ENCODE measurements at places on chromosomes 12 and 14.

- DNase-seq, result no peak
- peaks cover 3% of the 10 kb centered on the region for H3K4me1 ChIP-seq
- H3K36me3 ChIP-seq, result no peaks in the 10 kb centered on the region
- no peaks in the 10 kb centered on the region for H3K27me3 ChIP-seq
- H3K4me3 ChIP-seq, result no peak overlapping the region
Measured at GRCh38 chr14:55707365-55707804, 127.4 kb downstream of the KTN1 start.

GRCh38 chr14:100841761-100842403, 16.0 kb downstream of the MEG3 start:
- no peaks in the 10 kb centered on the region for H3K36me3 ChIP-seq
- H3K27me3 ChIP-seq, result no peaks in the 10 kb centered on the region
- no peak for DNase-seq
- H3K4me1 ChIP-seq, result no peaks in the 10 kb centered on the region
- H3K4me3 ChIP-seq, result no peak overlapping the region

DNA sequence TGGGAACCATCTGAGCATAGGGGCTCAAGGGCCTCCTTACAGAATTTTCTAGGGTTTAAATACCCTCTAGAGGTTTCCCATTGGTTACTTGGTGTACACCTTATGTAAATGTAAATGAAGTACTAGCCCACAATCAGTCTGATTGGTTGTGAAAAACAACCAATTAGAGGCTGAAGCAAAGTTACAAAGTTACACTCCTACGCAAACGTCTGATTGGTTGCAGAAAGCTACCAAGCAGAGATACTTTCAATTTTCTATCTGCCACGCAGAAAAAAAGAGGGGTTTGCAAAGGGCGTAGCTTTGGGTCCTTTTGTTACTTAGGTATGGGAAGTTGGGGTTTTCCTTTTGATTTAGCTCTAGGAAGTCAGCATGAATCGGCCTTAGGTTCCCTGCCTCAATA, 1.8 kb upstream of the TMEM19 start:
- H3K4me3 ChIP-seq, result peak overlapping the region; percentile 48
- peak overlapping the region; percentile 92 for H3K27ac ChIP-seq
- no peak for DNase-seq
- peaks cover 7% of the 10 kb centered on the region for H3K36me3 ChIP-seq
- H3K4me1 ChIP-seq, result peaks cover 37% of the 10 kb centered on the region
- H3K27me3 ChIP-seq, result no peaks in the 10 kb centered on the region

- H3K27ac ChIP-seq, result peak overlapping the region; percentile 16
- H3K27me3 ChIP-seq, result no peaks in the 10 kb centered on the region
- H3K36me3 ChIP-seq, result no peaks in the 10 kb centered on the region
- DNase-seq, result no peak
Measured at GRCh38 chr14:75306927-75307699, 28.5 kb downstream of the FOS start.

DNA sequence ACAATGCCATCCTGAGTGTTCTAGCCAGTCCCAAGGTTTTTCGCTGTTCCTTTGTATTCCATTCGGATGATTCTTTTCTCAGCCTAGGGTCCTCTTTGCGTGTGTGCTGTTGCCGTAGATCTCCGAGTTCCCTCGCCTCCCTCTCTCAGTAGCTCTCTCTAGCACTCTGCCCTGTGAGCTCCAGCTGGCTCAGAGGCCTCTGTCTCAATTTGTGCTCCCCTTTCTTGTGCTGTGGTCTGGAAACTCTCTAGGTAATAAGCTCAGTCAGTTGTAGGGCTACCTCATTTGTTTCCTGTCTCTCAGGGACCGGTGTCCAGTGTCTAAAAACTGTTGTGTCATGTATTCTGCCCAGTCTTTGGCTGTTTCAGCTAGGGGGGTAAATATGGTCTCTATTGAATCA, 179.3 kb downstream of the PCNX1 start:
- H3K36me3 ChIP-seq, result peaks cover 84% of the 10 kb centered on the region
- DNase-seq, result no peak
- H3K4me3 ChIP-seq, result no peak overlapping the region
- no peaks in the 10 kb centered on the region for H3K27me3 ChIP-seq
- no peaks in the 10 kb centered on the region for H3K4me1 ChIP-seq

DNA sequence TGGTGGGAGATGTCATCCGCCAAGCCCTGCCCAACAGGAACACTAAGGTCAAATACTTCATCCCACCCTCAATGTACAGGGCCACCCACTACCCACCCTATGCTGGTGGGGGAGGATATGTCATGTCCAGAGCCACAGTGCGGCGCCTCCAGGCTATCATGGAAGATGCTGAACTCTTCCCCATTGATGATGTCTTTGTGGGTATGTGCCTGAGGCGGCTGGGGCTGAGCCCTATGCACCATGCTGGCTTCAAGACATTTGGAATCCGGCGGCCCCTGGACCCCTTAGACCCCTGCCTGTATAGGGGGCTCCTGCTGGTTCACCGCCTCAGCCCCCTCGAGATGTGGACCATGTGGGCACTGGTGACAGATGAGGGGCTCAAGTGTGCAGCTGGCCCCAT, 3.5 kb downstream of the B3GNT4 start:
- H3K4me1 ChIP-seq, result peaks cover 7% of the 10 kb centered on the region
- H3K36me3 ChIP-seq, result peaks cover 39% of the 10 kb centered on the region
- DNase-seq, result no peak
- H3K27me3 ChIP-seq, result peaks cover 6% of the 10 kb centered on the region
- no peak overlapping the region for H3K27ac ChIP-seq

DNA sequence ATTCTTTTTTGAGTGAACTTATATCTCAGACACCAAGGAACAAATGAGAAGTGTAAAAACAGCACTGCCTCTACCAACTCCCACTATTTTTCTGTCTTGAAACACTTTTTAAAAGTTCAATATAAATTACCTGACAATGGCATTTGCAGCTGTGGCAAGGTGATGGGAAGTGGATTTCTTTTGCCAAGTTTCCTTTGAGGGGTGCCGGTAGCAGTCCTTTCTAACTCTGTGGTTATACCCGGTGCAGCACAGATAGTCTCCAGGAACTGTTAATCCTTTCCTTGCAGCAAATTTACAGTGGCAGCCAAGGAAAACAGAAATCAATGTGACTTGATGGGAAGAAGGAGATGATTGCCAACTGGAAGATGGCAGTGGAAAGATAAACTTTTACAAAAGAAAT, 243.7 kb downstream of the BCAT1 start:
- H3K4me3 ChIP-seq, result peak overlapping the region; percentile 66
- H3K27ac ChIP-seq, result peak overlapping the region; percentile 81
- no peaks in the 10 kb centered on the region for H3K36me3 ChIP-seq
- no peaks in the 10 kb centered on the region for H3K27me3 ChIP-seq

- H3K4me3 ChIP-seq, result peak overlapping the region; percentile 88
- DNase-seq, result peak; percentile 30
- no peaks in the 10 kb centered on the region for H3K27me3 ChIP-seq
- peak overlapping the region; percentile 96 for H3K27ac ChIP-seq
Measured at GRCh38 chr14:75426332-75427125, 1.3 kb upstream of the JDP2 start.

GRCh38 chr12:100953677-100954076, 159.1 kb downstream of the ANO4 start:
- H3K27me3 ChIP-seq, result no peaks in the 10 kb centered on the region
- DNase-seq, result no peak
- H3K4me1 ChIP-seq, result no peaks in the 10 kb centered on the region
- no peaks in the 10 kb centered on the region for H3K36me3 ChIP-seq
- H3K27ac ChIP-seq, result no peak overlapping the region

GRCh38 chr12:109840305-109841074, 7.3 kb upstream of the TRPV4 start:
- H3K27me3 ChIP-seq, result peaks cover 2% of the 10 kb centered on the region
- no peak overlapping the region for H3K27ac ChIP-seq
- H3K4me3 ChIP-seq, result no peak overlapping the region

- H3K4me3 ChIP-seq, result no peak overlapping the region
- no peak for DNase-seq
- no peak overlapping the region for H3K27ac ChIP-seq
- H3K27me3 ChIP-seq, result no peaks in the 10 kb centered on the region
- no peaks in the 10 kb centered on the region for H3K4me1 ChIP-seq
Measured at GRCh38 chr12:122129131-122129530, 44.9 kb downstream of the IL31 start.

GRCh38 chr14:75456069-75456996, 28.5 kb downstream of the JDP2 start:
- no peaks in the 10 kb centered on the region for H3K27me3 ChIP-seq
- H3K36me3 ChIP-seq, result peaks cover 30% of the 10 kb centered on the region
- H3K27ac ChIP-seq, result peak overlapping the region; percentile 2
- H3K4me3 ChIP-seq, result no peak overlapping the region

DNA sequence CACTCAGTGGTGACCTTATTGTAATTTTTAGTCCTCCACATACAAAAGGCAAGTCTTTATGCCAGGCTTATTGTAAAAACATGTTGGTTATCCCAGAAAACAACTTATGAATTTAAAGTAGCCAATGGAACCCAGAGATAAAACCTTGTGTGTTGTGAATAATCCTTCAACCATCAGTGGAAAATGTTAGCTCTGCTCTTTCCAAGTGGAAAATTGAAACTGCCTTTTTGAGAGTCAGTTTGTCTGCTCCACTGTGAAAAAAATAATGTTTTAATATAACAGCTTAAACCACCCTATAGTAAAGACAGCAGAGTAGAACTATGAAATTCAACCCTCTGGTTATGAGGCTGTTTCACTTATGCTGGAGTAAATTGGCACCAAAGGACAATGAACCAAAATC, 112.0 kb downstream of the TTLL5 start:
- peaks cover 33% of the 10 kb centered on the region for H3K36me3 ChIP-seq
- no peak overlapping the region for H3K4me3 ChIP-seq
- H3K27ac ChIP-seq, result no peak overlapping the region
- DNase-seq, result no peak
- no peaks in the 10 kb centered on the region for H3K4me1 ChIP-seq

DNA sequence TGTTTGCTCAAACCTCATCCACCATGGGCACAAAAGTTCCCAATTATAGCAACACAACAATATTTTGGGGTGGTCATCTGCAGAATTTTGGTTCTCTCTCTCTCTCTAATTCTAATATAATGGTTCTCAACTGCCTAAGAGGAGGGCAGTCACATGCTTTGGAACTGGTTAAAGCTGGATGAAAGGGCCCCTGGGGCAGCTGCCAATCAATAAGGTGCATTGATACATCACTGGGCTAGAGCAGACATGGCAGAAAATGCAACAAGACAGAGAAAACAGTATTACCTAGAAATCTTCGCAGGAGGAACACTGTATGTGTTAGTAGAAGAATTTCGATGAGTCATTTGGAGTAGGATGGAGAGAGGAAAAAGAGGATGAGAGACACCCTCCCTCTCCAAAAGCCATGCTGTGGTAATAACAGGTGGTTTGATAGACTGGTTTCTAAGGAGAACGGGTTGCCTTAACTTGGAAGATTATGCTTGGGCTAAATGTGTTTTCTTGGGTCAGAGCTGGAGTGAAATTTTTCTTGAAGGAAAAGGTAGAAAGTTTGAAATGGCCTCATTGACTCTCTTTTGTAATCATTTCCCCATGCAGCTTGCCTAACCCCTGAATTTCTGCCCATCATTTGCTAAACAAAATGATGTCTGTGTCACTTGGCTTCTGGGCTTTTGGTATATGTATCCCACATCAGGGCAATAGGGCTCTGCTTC, 67.1 kb upstream of the HIF1A start:
- no peak overlapping the region for H3K4me3 ChIP-seq
- no peak for DNase-seq
- no peak overlapping the region for H3K27ac ChIP-seq
- H3K4me1 ChIP-seq, result no peaks in the 10 kb centered on the region

All from activated B cell treated with CpG ODN at 0.5 μM for 24 hours (primary cell).